Glutamatergic neuron (in vitro differentiated cells): ENCODE measurements at places on chromosomes 12 and 14. TPM values are rescaled to one million over a fixed set of nuclear protein-coding genes. Genes with fewer than 3 reads are reported as not detected.

DNA sequence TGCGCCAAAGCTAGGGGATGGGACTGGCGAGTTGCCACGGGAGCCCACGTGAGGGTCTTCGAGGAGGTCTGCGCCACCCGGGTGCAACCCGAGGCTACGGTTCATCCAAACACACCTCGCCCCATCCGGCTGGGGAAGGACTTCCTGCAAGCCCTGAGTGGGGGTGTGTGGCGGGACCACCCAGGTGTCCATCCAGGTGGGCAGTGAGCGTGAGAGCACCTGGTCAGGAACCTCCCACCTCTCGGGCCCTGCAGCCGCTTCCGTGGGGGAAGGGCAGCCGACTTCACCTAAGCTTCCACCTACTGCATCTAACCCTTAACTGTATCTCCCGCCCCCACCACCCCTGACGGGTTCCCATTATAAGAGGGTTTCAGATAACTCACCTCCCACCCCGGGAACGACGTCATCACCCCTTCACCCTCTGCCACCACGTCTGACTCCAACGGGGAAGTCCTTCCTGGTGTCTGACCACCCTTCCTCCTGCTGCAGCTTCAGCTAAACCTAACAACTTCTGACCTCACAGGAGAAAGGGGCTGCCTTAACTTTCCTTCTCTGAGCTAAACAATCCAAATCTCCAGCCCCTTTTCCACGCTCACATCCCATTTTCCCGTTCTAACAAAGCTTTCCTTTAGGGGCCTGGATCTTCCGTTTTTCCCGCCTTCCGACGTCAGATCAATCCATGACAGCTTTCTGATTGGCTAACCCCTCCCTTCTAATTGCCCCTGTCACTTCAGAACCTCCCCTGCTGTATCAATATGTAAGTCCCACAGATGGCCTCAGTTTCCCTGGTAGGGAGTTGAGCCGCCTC lies 27.4 kb upstream of the SMUG1 start:
- DNase-seq = no peak

GRCh38 chr14:99546234-99546879 lies 57.6 kb downstream of the CCDC85C start:
- no peak for DNase-seq

GRCh38 chr12:6734506-6735387 lies 10.9 kb downstream of the COPS7A start:
- no peak for DNase-seq

GRCh38 chr14:91144425-91145145 lies 30.7 kb downstream of the DGLUCY start:
- no peak for DNase-seq

Gene BDKRB2
- total RNA-seq = 3.8 TPM

Gene DICER1
- total RNA-seq = 113 TPM

Gene CFAP54
- total RNA-seq = 0.15 TPM
